GM23248 (cell line): ENCODE measurements at places on chromosomes 11 and 22. TPM values are rescaled to one million over a fixed set of nuclear protein-coding genes. Genes with fewer than 3 reads are reported as not detected.

- no peaks in the 10 kb centered on the region for H3K36me3 ChIP-seq
- H3K4me3 ChIP-seq: no peak overlapping the region
- H3K4me1 ChIP-seq: peaks cover 5% of the 10 kb centered on the region; the same call in 1 of the 2 replicates
- no peak overlapping the region for H3K27ac ChIP-seq
- H3K27me3 ChIP-seq: no peaks in the 10 kb centered on the region
Observed at GRCh38 chr11:25988178-25988577, 343.8 kb upstream of the ANO3 start.

GRCh38 chr11:65470433-65471049 lies 28.3 kb upstream of the MALAT1 start:
- H3K27me3 ChIP-seq: no peaks in the 10 kb centered on the region
- H3K27ac ChIP-seq: peak overlapping the region; percentile 99
- H3K4me3 ChIP-seq: no peak overlapping the region
- no peak for DNase-seq
- H3K36me3 ChIP-seq: no peaks in the 10 kb centered on the region

Gene GALNT18
- total RNA-seq: 5.6 and 7.1 TPM in 2 replicates

Gene GGTLC3
- not detected in 2 replicates for total RNA-seq

Gene PATE4
- not detected in 2 replicates for total RNA-seq

Gene C22orf31
- total RNA-seq: not detected in 2 replicates
